ENCODE measurements at places on chromosomes 3 and 15.
A peak's percentile ranks its signal among the peaks of the same experiment; 100 is the strongest.

GRCh38 chr3:62589078-62589477 lies 215.7 kb upstream of the FEZF2 start:
- no peak for DNase-seq

DNA sequence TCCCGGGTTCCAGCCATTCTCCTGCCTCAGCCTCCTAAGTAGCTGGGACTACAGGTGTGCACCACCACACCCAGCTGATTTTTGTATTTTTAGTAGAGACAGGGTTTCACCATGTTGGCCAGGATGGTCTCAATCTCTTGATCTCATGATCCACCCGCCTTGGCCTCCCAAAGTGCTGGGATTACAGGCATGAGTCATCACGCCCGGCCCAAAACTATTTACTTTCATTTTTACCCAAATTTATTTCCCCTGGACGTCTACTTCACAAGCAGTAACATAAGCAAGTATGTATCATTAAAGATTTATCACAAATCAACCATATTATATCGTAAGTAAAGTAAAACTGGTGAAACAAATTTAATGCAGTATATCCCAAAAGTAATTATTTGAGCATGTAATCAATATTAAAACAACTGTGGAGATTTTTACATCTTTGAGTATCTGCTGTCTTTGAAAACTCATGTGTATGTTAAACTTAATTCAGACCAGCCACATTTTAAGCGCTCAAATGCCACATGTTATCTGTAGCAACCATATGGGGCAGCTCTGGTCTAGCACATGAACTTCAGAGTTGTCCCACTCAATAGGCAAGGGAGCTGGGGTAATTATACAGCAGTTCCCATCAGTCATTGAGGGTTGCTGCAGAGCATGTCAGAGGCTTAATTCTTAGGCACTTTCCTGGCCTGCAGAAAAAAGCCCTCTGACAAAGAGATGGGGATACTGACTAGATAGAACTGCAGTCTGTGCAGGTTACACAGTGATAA lies 185.7 kb upstream of the CTDSPL start:
- no peak for DNase-seq

DNA sequence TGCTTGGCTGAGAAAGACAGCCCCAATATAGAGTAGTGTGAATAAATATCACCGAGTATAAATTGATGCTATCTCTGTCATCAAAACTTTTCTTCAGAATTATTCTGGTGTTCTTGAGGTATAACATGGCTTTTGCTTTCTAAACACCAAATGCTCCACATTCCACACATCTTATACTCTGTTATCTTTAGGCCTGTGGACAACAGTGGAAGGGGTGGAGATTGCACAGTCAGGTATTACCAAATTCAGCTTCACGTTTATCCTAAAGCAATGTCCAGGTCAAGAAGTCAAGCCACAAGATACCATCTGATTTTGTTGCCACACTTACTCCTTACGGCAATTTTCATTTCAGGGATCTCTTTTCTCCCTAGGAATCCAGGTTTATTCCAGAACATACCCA lies 394.8 kb downstream of the SI start:
- no peak for DNase-seq

GRCh38 chr3:160226026-160226907 lies 1.0 kb downstream of the C3orf80 start:
- peak; percentile 4 for DNase-seq

GRCh38 chr15:75532413-75533250 lies 46.5 kb downstream of the PTPN9 start:
- no peak for DNase-seq

GRCh38 chr15:78101423-78102105 lies 9.2 kb downstream of the SH2D7 start:
- no peak for DNase-seq
